ENCODE measurements at places on chromosomes 16 and 17.

GRCh38 chr17:16100737-16101400 lies 101.2 kb downstream of the TTC19 start:
- H3K4me3 ChIP-seq = no peak overlapping the region
- no peak for ATAC-seq
- no peaks in the 10 kb centered on the region for H3K4me1 ChIP-seq
- H3K27me3 ChIP-seq = no peaks in the 10 kb centered on the region
- no peak overlapping the region for H3K27ac ChIP-seq
- H3K36me3 ChIP-seq = no peaks in the 10 kb centered on the region

- H3K4me3 ChIP-seq = no peak overlapping the region
- peaks cover 2% of the 10 kb centered on the region for H3K4me1 ChIP-seq
- no peaks in the 10 kb centered on the region for H3K27me3 ChIP-seq
- ATAC-seq = no peak
- peaks cover 9% of the 10 kb centered on the region for H3K36me3 ChIP-seq
Observed at GRCh38 chr17:19292377-19292711, 55.2 kb downstream of the EPN2 start.

GRCh38 chr17:17749921-17750320 lies 68.7 kb downstream of the RAI1 start:
- peak overlapping the region; percentile 47 for H3K27ac ChIP-seq
- no peak for ATAC-seq
- H3K36me3 ChIP-seq = no peaks in the 10 kb centered on the region
- H3K27me3 ChIP-seq = no peaks in the 10 kb centered on the region
- H3K4me3 ChIP-seq = no peak overlapping the region

GRCh38 chr17:42399121-42399520 lies 10.9 kb upstream of the STAT3 start:
- ATAC-seq = no peak
- peaks cover 3% of the 10 kb centered on the region for H3K4me1 ChIP-seq
- H3K27me3 ChIP-seq = no peaks in the 10 kb centered on the region
- no peak overlapping the region for H3K4me3 ChIP-seq

GRCh38 chr17:5793899-5794298 lies 209.6 kb upstream of the NLRP1 start:
- no peaks in the 10 kb centered on the region for H3K36me3 ChIP-seq
- no peaks in the 10 kb centered on the region for H3K4me1 ChIP-seq
- H3K27me3 ChIP-seq = peaks cover 47% of the 10 kb centered on the region
- no peak overlapping the region for H3K4me3 ChIP-seq

DNA sequence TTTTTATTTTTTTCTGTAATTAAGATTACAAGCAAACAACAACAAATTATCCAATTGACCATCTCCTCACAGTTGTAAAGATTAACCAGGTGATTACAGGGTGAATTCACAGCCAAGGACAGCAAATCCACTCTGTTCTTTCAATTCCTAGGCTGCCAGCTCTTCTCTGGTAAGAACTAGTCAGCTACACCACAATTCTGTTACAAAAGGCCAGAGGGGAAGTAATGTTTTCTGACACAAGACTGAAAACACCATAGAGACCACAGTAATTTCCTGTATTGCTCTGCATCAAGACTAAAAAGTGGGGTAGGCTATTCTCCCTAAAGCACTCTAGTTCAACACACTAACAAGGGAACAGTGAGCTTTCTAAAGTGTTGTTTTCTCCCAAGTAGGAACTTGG lies 10.6 kb downstream of the CA10 start:
- ATAC-seq = no peak
- H3K36me3 ChIP-seq = no peaks in the 10 kb centered on the region
- no peak overlapping the region for H3K27ac ChIP-seq
- H3K4me3 ChIP-seq = no peak overlapping the region
- no peaks in the 10 kb centered on the region for H3K27me3 ChIP-seq

- no peak overlapping the region for H3K4me3 ChIP-seq
- peaks cover 40% of the 10 kb centered on the region for H3K4me1 ChIP-seq
- H3K27me3 ChIP-seq = peaks cover 97% of the 10 kb centered on the region
Observed at GRCh38 chr16:67651039-67651438, 6.1 kb downstream of the CARMIL2 start.

GRCh38 chr17:1197781-1198490 lies 18.2 kb upstream of the ABR start:
- peak; percentile 61 for ATAC-seq
- H3K27me3 ChIP-seq = no peaks in the 10 kb centered on the region
- no peaks in the 10 kb centered on the region for H3K36me3 ChIP-seq
- no peak overlapping the region for H3K27ac ChIP-seq
- H3K4me3 ChIP-seq = no peak overlapping the region

DNA sequence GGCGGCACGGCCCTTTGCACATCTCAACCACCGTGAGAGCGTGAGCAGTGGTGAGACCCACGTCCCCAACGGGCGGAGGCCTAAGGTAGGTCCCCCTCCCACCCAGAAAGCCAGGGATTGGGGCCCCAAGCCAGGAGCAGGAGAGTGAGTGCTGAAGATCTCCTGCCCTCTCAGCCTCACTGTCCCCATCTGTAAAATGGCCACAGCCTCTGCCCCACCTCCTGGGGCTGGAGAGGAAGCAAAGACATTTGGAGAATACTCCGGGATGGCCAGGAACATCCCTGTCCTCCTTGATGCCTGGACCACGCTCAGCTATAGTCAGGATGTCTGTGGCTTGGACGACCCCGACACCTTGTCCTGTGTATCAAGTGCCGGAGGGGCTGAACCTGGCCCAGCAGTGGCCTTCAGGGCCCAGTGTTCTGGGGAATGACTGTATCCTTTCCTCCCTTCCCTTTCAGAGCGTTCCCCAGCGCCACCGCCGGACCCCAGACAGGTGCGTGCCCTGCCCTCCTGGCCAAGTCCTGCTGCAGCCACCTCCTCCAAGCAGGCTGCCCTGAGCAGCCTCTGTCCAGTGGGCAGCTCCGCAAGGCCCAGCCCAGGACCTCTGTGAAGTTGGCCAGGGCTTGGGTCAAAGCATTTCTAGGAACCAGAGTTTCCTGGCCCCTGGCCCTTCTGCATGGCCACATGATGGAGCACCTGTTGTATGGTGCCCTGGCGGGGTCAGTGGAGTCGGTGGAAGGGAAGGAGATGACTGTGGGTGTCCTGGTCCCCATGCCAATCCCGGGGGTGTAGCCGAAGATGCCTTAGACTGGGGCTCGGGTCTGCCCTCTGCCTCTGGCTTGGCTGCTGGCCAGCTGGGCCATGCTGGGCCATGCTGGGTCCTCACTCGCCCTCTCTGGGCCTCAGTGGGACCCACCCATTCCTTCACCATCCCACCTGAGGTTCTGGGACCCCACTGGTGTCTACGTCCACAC lies 38.4 kb downstream of the ADCY7 start:
- H3K27ac ChIP-seq = no peak overlapping the region
- H3K4me1 ChIP-seq = peaks cover 9% of the 10 kb centered on the region
- no peaks in the 10 kb centered on the region for H3K36me3 ChIP-seq
- H3K4me3 ChIP-seq = no peak overlapping the region

- peaks cover 3% of the 10 kb centered on the region for H3K36me3 ChIP-seq
- H3K27me3 ChIP-seq = no peaks in the 10 kb centered on the region
- no peaks in the 10 kb centered on the region for H3K4me1 ChIP-seq
- H3K4me3 ChIP-seq = no peak overlapping the region
- no peak overlapping the region for H3K27ac ChIP-seq
Observed at GRCh38 chr17:35674552-35674951, 56.9 kb upstream of the RASL10B start.

GRCh38 chr16:15618392-15618791 lies 24.6 kb downstream of the MARF1 start:
- no peaks in the 10 kb centered on the region for H3K4me1 ChIP-seq
- H3K4me3 ChIP-seq = no peak overlapping the region
- no peaks in the 10 kb centered on the region for H3K27me3 ChIP-seq
- no peak for ATAC-seq
- no peak overlapping the region for H3K27ac ChIP-seq

- H3K4me3 ChIP-seq = peak overlapping the region; percentile 94
- H3K36me3 ChIP-seq = peaks cover 57% of the 10 kb centered on the region
- H3K27me3 ChIP-seq = no peaks in the 10 kb centered on the region
- peak overlapping the region; percentile 99 for H3K27ac ChIP-seq
- peaks cover 75% of the 10 kb centered on the region for H3K4me1 ChIP-seq
- ATAC-seq = no peak
Observed at GRCh38 chr17:76735006-76735405, 2.1 kb downstream of the SRSF2 start.

GRCh38 chr17:11404431-11405276 lies 163.6 kb downstream of the SHISA6 start:
- H3K4me3 ChIP-seq = no peak overlapping the region
- H3K27ac ChIP-seq = no peak overlapping the region
- no peak for ATAC-seq
- no peaks in the 10 kb centered on the region for H3K27me3 ChIP-seq
- no peaks in the 10 kb centered on the region for H3K36me3 ChIP-seq

GRCh38 chr16:2713523-2713922 lies 6.5 kb downstream of the PRSS27 start:
- H3K27ac ChIP-seq = no peak overlapping the region
- no peak for ATAC-seq
- peaks cover 18% of the 10 kb centered on the region for H3K36me3 ChIP-seq
- no peaks in the 10 kb centered on the region for H3K4me1 ChIP-seq
- H3K4me3 ChIP-seq = no peak overlapping the region

DNA sequence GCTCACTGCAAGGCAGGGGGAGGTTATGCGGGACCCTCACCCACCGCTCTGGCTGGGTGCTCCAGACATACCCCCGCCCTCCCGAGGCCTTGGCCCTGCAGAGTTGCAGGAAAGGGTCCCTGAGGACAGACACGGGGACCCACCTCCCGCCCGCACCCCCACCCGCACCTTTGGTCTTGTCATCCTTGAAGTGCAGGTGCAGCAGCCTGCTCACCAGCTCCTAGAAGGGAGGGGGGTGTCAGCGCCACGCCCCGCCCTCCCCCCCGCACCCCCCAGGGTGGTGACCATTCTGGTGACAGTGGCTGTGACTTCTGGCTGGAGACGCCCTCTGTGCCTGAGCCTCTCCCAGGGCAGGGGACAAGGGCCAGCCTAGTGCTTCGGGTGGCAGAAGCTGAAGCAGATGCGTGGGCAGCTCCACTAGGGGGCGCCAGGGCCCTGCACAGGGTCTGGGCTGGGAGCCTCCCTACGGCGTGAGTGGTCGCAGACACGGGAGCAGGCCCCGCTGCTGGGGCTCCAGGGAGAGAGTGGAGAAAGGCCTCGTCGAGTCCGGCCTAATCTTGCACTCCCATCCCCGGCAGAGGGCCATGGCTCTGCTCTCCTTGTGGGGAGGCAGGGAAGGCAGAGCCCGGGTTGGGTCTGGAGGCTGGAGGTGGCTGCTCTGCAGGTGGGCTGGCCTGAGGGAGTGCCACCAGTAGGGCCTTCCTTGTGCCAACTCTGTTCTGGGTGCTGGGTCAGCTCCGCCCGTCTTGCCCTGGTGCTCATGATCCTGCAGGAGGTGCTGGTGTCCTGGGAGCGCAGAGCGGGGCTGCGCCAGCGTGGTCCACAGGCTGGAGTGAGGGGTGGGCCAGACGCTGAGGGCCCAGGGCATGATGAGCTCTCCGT lies 2.7 kb downstream of the CENPX start:
- no peak overlapping the region for H3K27ac ChIP-seq
- no peaks in the 10 kb centered on the region for H3K27me3 ChIP-seq
- H3K36me3 ChIP-seq = peaks cover 28% of the 10 kb centered on the region
- H3K4me3 ChIP-seq = no peak overlapping the region

GRCh38 chr17:29929006-29929532 lies 959 bp downstream of the SSH2 start:
- H3K27ac ChIP-seq = peak overlapping the region; percentile 96
- H3K4me3 ChIP-seq = peak overlapping the region; percentile 94
- ATAC-seq = no peak
- peaks cover 35% of the 10 kb centered on the region for H3K4me1 ChIP-seq
- H3K36me3 ChIP-seq = no peaks in the 10 kb centered on the region

- no peak overlapping the region for H3K4me3 ChIP-seq
- H3K36me3 ChIP-seq = no peaks in the 10 kb centered on the region
- peak; percentile 22 for ATAC-seq
- no peaks in the 10 kb centered on the region for H3K4me1 ChIP-seq
Observed at GRCh38 chr17:60154616-60155426, 5.0 kb downstream of the CA4 start.

DNA sequence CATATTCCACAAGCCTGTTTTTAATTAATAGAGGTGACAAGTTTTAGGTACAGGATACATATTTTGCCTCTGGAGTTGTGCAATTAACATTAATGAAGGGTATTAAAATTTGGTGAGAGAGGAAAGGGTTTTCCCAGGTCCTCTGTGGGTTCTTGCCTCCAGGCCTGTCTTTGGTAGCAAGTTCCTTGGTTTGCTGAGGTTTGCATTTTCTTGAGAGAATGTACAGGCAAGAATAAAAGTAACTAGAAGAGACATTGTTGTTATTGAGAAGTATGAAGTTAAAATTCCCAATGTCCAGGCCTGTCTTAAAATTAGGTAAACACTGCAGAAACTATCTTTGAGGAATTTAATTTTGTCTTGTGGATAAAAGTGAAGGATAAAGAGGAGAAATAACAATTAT lies 316.9 kb downstream of the WWOX start:
- no peaks in the 10 kb centered on the region for H3K4me1 ChIP-seq
- H3K4me3 ChIP-seq = no peak overlapping the region
- no peaks in the 10 kb centered on the region for H3K27me3 ChIP-seq
- no peaks in the 10 kb centered on the region for H3K36me3 ChIP-seq
- ATAC-seq = no peak

GRCh38 chr16:85028685-85029407 lies 1.3 kb downstream of the KIAA0513 start:
- no peaks in the 10 kb centered on the region for H3K27me3 ChIP-seq
- H3K27ac ChIP-seq = peak overlapping the region; percentile 91
- H3K4me3 ChIP-seq = peak overlapping the region; percentile 81

- H3K36me3 ChIP-seq = peaks cover 59% of the 10 kb centered on the region
- no peak for ATAC-seq
Observed at GRCh38 chr17:37088459-37088858, 139.7 kb downstream of the AATF start.

GRCh38 chr16:69709456-69710084 lies 16.8 kb downstream of the NQO1 start:
- no peak overlapping the region for H3K4me3 ChIP-seq
- no peaks in the 10 kb centered on the region for H3K27me3 ChIP-seq
- H3K27ac ChIP-seq = peak overlapping the region; percentile 21
- H3K4me1 ChIP-seq = peaks cover 2% of the 10 kb centered on the region

DNA sequence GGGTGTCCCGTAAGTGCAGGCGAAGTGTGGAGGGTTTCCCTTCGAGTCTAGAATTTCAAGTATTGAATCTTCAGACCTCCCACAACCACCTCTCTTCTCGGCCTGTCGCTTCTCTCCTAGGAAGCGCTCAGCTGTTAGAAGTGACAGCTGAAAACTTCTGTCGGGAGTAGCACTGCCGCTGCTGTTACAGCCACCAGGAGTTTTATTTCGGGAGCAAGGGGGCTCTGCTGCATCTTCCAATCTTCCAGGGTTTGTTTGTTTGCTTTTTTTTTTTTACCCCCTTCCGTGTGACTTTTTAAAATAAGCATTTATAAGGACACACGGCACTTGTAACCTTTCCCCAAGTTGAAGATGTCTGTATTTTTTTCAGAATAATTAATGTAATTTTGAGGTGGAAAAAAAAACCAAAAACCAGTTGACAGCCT lies 767 bp downstream of the RPS6KB1 start:
- no peaks in the 10 kb centered on the region for H3K27me3 ChIP-seq
- H3K4me3 ChIP-seq = peak overlapping the region; percentile 99
- H3K4me1 ChIP-seq = peaks cover 63% of the 10 kb centered on the region

Measured in gastroesophageal sphincter (tissue), 4 donors.